ENCODE measurements at places on chromosomes 12 and 14.
A peak's percentile ranks its signal among the peaks of the same experiment; 100 is the strongest.

GRCh38 chr12:101087920-101088319 is 122.1 kb downstream of the SLC5A8 start:
- no peak for DNase-seq

GRCh38 chr14:30270200-30271161 is 288.5 kb upstream of the G2E3 start:
- peak; percentile 88 for DNase-seq

GRCh38 chr12:42342028-42342427 is 16.1 kb downstream of the PPHLN1 start:
- no peak for DNase-seq

DNA sequence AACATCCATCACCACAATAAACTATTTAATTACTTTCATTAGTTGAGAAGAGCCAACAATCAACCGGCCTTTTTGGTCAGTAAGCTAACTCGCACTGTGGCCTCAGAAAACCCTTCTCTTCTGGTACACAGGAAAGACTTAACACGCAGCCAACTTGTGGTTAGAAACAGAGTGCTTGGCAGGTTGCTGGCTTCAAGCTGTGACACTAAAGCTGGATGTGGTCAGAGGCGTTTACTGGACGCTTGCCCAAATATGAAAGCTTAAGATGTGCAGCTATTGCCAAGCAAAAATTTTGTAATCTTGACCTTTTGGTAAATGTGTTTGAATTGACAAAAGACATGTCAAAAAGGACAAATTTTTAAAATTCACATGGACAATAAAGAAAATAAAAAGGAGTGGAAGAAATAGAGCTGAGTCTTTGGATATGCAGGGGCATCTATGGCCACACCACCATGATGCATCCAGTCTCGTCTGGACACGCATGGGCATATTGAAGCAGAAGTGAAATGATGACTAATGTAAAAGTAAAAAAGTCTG is 2.6 kb upstream of the KLRK1 start:
- peak; percentile 90 for DNase-seq

DNA sequence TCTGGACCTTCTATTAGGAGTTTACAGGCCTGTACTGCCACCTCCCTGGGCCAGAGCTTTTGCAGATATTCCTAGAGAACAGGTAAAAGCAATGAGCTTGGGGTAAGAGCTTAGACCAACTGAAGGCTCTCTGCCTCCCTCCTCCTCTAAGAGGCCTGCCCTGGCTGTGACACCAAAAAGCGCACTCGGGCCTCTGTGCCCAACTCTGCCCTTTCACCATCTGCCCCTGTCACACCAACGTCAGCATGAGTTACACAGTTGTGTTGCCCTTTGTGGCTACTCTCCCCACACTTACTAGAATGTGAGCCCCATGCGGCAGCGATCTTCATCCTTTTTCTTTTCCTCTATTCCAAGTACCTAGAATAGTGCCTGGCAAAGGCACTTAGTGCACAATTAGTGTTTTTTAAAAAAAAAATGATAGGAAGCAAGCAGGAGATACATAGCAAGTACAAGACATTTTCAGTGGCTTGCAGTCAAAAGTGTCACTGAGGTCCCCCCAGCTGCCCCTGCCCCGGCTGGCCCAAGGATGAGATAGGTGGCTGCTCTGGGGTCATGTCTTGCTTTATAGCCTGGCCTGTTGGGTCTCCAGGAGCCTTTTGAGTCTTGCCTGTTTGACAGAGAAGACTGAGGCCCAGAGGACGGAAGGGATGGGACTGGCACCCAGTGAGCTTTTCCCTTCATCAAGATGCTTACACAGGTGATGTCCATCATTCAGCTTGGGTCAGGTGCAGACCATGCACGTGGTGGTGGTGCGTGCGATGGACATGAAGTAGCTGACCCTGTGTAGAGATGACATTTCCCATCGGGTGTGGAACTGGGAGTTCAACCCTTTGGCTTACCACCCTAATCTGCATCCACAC is 12.5 kb downstream of the CKB start:
- no peak for DNase-seq

- peak; percentile 89 for DNase-seq
These were observed 30.3 kb downstream of the CD9 start for GRCh38 chr12:6230321-6231110.

- DNase-seq: no peak
These were observed 42.4 kb upstream of the GPATCH2L start for GRCh38 chr14:76109087-76109880.

DNA sequence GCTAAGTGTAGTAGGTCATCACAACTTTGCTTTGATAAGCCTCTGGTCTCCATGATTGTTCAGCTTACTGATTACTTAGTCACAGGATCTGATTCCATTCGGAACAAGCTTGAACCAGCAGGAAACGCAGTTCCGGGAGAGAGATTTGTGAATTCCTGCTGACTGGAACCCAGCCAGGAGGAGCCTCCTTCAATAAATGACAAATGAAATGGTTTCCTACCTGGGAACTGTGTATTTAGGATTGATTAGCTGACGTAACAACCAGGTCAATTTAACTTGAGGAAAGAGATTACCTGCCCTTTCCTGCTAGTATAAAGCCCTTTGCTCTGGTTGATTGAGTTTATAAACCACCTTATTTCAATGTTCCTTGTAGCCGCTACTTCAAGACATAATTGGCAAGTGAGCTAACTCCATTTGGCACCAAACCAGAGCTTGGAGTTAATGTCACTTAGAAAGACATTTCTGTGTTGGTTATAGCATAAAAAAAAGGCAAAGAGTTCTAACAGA is 35.1 kb upstream of the KCNH3 start:
- no peak for DNase-seq

DNA sequence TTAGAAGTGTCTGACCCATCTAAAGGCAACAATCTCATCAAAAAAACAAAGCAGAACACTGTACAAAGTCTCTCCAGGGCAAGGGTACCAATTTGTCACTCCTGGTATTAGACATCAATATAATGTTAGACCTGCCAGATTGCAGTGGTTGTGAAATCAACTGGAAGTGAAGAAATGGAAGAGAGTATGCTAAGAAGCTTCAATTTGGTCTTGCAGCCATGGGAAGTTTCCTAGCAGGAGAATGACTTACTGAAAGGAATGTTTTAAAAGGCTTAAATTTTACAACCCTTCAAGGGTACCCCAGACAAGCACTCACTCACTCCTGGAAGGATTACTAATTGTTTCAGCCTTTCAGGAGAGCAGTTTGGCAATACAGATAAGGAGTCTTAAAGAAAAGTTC is 18.9 kb downstream of the LLPH start:
- no peak for DNase-seq

DNA sequence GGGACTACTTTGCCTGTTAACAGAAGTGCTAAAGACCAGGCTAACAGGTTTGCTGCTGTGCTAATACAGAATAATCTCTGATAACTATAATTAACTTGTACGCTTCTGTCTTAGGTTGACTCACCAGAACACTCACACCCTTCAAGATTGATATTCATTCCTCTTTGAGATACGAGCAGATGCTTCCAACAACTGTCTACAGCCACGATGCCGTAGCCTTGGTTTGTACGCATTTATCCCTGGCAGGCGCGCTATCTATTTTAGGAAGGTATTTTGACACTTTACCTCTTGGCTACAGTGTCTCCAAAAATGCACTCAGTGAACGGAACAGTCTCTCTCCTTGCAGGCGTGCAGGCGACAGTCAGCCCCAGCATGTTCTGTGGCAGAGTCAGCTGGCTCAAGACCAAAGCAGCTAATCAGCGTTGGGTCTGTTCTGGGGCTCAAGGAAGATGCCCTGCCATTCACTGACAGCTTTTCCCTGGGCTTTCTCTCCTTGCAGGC is 146.4 kb upstream of the PRICKLE1 start:
- no peak for DNase-seq

GRCh38 chr12:21819236-21819635 is 44.7 kb upstream of the KCNJ8 start:
- DNase-seq: no peak

DNA sequence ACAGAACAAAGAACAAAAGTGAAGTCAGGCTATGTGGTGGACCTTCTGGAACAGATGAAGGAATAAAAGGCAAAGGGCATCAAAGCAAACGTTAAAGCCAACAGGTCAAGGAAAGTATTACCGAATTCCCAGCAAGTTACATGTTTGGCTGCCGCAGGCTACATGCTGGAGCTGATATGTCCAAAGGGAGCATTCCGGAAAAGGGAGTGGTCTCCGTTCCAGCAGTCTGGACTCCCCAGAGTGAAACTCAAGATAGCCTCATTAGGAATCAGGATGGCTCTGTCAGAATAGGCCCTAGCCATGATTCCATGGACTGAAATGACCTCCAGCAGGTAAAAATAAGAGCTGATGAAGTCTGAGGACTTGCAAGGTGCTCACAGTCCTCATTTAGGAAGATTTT is 379.8 kb upstream of the PRICKLE1 start:
- no peak for DNase-seq

DNA sequence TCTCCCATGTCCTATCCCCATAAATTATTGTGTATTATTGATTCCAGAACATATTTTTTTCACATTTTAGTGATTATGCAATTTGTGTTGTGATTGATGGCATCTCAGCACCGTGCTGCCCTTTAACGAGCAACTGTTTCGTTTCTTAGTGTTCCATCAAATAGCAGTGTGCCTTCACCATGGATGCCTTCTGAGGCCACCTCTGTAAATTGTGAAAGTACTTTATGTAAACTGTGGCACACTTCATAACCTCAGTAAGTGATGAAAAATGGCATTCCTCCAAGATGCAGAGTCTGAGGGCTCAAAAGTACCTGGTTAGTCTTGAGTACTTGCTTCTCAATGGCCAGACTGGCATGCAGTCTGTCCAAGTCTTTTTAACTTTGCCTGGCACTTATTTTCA is 8.2 kb downstream of the CHST11 start:
- no peak for DNase-seq

DNA sequence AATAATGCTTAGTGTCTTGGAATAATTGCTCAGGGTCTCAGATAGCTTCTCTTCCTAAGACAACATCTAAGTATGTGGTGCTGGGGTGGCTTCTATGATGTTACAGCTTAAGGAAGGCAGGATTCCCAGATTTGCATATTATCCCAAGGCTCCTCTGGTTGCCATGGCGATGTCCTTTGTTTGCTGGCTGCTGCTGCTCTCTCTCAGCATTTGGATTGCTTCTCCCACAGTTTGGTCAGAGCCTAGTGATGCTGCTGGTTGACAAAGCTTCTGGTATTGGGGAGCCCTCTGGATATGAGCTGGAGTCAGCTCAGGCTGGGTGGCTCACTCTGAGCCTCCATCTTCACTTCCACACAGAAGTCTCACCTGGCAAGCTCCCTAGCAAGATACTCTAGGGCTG is 56.4 kb upstream of the FBXO33 start:
- no peak for DNase-seq

DNA sequence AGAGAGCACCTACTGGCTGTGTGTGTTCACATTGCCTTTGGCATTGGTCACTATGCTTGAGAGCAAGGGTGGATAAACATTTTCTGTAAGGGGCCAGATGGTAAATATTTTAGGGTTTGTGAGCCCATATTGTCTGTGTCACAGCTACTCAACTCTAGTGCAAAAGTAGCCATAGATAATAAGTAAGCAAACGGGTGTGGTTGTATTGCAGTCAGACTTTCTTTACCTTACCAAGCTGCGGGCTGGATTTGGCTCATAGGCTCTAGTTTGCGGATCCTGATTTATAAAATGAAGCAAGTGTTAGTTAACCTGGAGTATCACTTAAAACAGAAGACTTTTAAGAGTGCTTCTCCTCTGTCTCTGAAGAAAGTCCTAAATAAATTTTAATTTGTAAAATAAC is 169.0 kb downstream of the KICS2 start:
- DNase-seq: no peak

GRCh38 chr14:99632410-99633035 is 12.4 kb upstream of the HHIPL1 start:
- DNase-seq: no peak

- no peak for DNase-seq
These were observed 20.2 kb upstream of the NUDT14 start for GRCh38 chr14:105201156-105201924.

DNA sequence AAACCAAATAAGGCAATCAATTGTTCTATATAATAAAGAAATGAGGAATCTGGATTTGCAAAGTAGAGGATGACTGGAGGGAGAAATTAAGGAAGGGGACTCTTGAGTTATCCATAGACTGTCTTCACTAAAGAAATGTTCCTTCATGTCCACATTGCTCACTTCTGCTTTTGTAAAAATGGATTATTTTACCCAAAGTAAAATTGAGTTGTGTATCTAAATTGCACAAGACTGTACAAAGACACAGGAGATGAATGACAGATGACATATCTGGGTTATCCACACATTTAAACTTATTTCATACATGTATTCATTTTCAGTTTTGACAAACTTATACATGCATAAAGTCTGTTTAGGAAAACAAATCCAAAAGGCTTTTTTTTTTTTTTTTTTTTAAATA is 11.3 kb downstream of the ATP2B1 start:
- DNase-seq: no peak

GRCh38 chr12:129494260-129494659 is 409.6 kb downstream of the TMEM132D start:
- no peak for DNase-seq

DNA sequence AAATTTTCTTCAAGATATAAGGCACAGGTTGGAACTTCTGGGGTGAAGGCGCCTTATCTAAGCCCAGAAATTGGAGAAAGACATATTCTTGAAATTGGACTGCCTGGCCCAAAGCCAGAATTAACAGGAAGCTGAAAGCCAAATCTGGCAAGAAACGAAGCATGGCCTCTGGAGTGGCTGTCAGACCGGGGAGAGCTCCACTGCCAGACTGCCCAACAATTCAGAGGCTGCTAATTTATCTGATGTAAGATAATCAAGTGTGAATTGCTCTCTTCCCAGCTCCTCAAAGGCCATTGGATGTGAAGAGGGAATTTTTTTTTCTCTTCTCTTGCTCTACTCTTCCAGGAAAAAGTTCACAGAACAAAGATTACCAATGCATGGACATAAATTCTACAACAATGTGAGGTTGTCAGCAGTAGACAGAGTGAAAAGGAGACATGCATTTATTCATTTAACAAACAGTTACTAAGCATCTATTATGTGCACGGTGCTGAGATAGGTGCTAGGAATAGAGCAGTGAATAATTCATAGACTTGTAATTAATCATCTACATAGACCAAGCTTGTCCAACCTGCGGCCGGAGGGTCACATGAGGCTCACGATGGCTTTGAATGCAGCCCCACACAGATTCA is at the start of gene GDF3:
TSS of gene GDF3 (minus strand) at position 210 of the 632 bp plus-strand sequence. CDS start at position 163, 47 bp downstream.
- peak; percentile 57 for DNase-seq

DNA sequence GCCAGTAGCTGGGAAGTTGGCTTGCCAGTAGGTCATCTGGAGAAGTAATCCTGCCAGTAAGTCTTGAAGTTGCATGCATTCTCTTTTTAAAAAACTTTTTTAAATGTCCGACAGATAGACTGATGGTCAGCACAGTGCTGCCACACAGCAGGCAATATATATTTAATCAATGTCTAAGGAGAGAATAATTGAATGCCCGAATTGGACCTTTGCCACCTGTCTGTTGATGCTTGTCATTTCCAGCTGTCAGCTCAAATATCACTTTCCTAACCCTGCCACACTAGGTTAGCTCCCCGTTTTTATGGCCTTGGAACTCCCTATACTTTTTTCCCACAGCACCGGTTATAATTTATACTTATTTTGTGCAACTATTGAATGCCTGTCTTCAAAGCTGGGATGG is 2.1 kb upstream of the SLC15A4 start:
- DNase-seq: no peak

Measured in suppressor macrophage (primary cell).